CD4-positive, alpha-beta T cell treated with Interleukin-12 subunit alpha and Interleukin-12 subunit beta, for 1 hour (primary cell): ENCODE measurements at places on chromosomes 1 and 21.
A peak's percentile ranks its signal among the peaks of the same experiment; 100 is the strongest.

DNA sequence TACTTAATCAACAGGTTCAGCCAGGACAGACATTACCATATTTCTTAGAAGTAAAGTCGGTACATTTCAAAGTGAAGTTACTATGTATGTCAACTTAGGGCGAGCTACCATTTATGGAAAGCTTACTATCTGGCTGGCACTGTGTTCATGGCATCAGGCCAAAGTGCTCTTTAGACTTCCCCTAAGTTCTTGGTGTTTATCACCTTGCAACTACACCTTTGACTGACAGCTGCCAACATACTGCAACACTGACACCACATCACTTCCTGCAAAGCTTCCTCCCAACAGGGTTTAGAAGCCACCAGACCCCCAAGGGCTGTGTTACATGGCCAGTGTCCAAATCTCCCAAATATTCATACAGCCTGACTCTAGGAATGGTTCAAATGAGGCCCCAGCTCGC is 61.0 kb downstream of the TIAM1 start:
- peak; percentile 39 for DNase-seq

GRCh38 chr1:230278871-230279582 is 147.1 kb downstream of the PGBD5 start:
- no peak for DNase-seq

GRCh38 chr1:105243969-105244368 is 1494.3 kb downstream of the AMY1C start:
- no peak for DNase-seq

DNA sequence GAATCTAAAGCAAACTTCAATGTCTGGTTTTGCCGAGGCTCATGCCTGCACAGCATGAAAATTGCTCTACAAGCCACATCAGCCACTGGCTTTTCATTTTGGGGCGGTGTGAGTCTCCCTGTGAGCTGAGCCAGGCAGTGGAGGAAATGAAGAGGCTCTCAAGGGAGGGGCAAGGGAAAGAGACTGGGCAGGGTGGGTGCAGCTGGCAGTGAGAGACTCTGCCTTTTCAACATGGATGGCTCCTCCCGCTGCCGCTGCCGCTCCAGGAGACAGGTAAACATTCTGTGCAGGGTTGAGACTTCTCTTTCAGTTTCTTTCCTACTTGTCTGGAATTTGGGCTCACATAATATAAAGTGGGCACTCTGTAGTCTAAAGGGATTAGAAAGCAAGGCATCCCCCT is 11.3 kb upstream of the CTSE start:
- no peak for DNase-seq

- DNase-seq = no peak
Observed at GRCh38 chr1:3062616-3063378, 6.2 kb upstream of the PRDM16 start.
